ENCODE measurements at places on chromosomes 16 and 17. TPM values are rescaled to one million over a fixed set of nuclear protein-coding genes. Genes with fewer than 3 reads are reported as not detected.
A peak's percentile ranks its signal among the peaks of the same experiment; 100 is the strongest.

TMEM204 gene
- not detected for total RNA-seq

ABI3 gene
- total RNA-seq = 0.31 TPM

DNA sequence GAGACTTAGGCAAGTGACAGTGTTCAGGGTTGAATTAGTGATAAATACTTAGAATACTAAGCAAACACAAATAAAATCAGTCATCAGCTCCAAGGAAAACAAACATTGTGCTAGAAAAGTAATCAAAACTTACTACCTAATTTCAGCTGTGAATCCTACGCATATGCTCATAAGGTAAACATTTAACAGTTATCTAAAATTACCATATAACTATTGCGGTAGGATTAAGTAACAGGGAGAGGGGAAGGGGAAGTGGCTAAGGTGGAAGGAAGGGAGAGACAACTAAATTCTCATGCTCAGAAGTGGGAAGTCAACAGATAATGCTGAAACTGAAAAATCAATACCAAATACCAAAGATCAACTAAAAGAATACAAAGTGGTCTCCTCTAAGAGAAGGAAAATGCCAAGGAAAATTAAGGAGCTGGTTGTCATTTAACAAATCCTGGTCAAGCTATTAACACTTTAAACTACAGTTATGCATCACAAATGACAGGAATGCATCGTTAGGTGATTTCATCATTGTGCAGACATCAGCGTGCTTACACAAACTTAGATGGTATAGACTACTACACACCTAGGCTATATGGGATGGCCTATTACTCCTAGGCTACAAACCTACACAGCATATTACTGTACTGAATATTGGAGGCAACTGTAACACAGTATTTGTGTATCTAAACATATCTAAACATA is 20.0 kb downstream of the USP32 start:
- peaks cover 8% of the 10 kb centered on the region for H3K4me1 ChIP-seq
- H3K4me3 ChIP-seq = no peak overlapping the region
- no peak for DNase-seq
- H3K27me3 ChIP-seq = no peaks in the 10 kb centered on the region
- H3K36me3 ChIP-seq = no peaks in the 10 kb centered on the region
- no peak overlapping the region for H3K27ac ChIP-seq

GRCh38 chr16:10664720-10665126 is 30.0 kb downstream of the TEKT5 start:
- no peak overlapping the region for H3K27ac ChIP-seq
- H3K27me3 ChIP-seq = peaks cover 3% of the 10 kb centered on the region
- H3K36me3 ChIP-seq = no peaks in the 10 kb centered on the region

SLFN13 gene
- 2.7 TPM for total RNA-seq

- H3K4me1 ChIP-seq = peaks cover 20% of the 10 kb centered on the region
- H3K36me3 ChIP-seq = no peaks in the 10 kb centered on the region
- no peaks in the 10 kb centered on the region for H3K27me3 ChIP-seq
- H3K4me3 ChIP-seq = no peak overlapping the region
- peak; percentile 32 for DNase-seq
These were observed 54.4 kb upstream of the PABPN1L start for GRCh38 chr16:88920618-88921590.

DNA sequence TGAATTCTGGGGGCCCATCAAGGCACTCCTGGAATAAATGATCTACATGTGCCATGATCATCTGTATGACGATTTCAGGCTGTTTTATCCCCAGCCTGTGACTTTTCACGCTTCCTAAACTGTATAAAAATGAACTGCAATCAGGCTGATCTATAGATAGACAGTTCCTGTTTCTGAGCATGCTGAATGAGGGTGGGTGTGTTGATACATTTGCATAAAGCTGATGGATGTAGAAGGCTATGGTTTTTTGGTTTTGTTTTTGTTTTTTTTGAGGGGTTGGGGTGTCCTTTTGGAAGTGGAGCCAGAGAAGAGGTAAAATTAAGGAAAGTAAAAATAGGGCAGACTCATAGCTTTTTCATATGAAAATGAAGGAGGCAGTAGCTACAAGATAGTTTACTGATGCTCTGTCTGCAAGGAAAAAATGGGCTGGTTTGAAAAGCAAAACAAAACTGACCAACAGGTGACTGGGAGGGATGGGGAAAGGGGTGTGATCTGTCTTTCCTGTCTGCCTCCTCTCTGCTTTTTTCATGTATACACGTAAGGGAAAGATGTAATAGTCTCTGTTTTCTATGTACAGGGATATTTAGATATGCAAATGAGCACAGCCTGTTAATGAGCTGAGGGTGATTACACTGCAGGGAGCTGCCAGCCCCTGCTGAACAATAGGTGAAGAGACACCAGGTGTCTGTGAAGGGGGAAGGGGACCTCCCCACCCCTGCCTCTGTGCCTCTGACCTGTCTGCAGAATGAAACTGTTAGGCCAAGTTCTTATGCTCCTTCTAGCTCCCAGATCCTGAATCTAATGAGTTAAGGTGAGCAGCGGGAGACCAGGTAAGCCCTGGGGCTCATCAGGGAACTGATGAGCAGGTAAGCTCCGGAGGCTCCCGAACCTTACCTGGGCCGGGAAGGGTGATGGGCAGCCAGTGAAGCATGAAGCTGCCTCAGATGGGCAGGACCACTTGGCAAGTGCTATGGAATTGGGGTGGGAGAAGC is 46.6 kb upstream of the LYRM9 start:
- no peak overlapping the region for H3K27ac ChIP-seq
- DNase-seq = no peak
- H3K4me1 ChIP-seq = no peaks in the 10 kb centered on the region
- H3K4me3 ChIP-seq = no peak overlapping the region

DNA sequence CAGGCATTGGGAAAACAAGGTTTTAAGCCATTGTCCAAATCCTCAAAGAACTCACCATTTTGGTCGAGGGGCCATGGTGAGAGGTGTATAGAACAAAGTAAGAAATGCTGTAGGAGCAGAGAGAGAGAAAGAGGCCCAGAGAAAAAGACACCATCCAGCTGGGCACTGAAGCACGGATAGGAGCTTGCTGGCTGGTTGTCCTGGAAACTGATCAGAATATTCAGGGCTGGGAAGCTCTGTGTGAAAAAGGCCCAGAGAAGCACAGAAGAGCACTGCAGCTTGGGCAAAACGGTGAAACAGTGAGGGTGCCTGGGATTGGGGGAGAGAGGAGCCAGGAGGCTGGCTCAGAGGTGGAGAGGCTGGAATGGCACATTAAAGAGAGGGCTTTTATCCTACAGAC is 16.5 kb downstream of the HS3ST3B1 start:
- no peak for DNase-seq
- H3K4me1 ChIP-seq = peaks cover 19% of the 10 kb centered on the region
- H3K36me3 ChIP-seq = no peaks in the 10 kb centered on the region

DNA sequence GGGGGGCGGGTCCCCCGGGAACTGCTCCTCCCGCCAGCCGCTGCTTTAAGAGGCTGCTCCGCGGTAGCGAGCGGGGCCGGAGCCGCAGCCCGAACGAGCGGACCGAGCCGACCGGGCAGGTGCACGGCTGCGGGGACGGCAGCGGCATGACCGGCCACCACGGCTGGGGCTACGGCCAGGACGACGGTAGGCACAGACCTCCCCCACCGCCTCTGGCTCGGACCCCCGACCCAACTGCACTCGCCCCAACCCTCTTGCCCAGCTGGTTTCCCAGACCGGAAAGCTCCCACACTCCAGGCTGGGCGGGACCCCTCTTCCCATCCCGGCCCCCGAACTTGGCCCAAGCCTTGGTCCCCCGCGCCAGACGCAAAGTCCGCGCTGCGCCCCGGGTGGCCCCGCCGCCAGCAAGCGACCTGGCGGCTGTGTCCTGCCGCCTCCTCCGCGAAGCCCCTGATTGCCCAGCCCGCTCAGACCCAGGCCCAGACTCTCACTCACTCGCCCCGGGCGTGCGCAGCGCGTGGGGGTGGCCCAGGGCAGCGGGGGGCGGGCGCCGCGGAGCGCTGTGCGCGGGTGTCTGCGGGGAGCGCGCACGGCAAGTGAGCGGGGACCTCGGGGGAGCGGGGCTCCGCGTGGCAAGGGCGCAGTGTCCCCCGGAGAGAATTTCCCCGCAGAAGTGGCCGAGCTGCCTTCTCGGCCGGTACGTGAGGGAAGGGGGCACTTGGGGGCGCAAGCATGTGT is at the start of gene CA7:
Gene CA7, plus strand, starts transcription at position 73 of the 738 bp plus-strand sequence. Its CDS starts 74 bp downstream, at position 147.
- peaks cover 39% of the 10 kb centered on the region for H3K27me3 ChIP-seq
- no peaks in the 10 kb centered on the region for H3K36me3 ChIP-seq
- no peak for DNase-seq
- peak within 1 kb of the TSS; percentile 33 for H3K4me3 ChIP-seq
- peaks cover 9% of the 10 kb centered on the region for H3K4me1 ChIP-seq

DNA sequence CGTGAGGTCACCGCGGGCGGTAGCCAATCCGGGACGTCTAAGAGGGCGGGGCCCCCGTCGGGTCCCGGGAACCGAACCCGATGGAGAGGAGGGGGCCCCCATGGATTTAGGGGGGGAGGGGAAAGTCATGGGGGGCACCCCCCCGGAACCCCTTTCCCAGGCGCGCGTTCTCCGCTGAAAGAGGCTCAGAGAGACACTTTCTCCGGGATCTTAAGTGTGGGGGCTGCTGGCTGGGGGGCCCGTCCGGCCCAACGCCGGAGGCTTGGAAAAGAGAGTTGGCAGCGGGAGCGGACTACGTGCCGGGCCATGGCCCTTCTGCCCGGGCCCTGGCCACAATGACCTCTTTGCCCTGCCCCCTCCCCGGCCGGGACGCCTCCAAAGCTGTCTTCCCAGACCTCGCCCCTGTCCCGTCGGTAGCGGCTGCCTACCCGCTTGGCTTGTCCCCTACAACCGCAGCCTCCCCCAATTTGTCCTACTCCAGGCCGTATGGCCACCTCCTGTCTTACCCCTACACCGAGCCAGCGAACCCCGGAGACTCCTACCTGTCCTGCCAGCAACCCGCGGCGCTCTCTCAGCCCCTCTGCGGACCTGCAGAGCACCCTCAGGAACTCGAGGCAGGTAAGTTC is at the start of gene DLX4:
Gene DLX4, plus strand, starts transcription at position 57 of the 626 bp plus-strand sequence. Its CDS starts 279 bp downstream, at position 336.
- DNase-seq = no peak
- H3K36me3 ChIP-seq = no peaks in the 10 kb centered on the region
- peaks cover 97% of the 10 kb centered on the region for H3K27me3 ChIP-seq
- peaks cover 6% of the 10 kb centered on the region for H3K4me1 ChIP-seq

- no peak for DNase-seq
- peak overlapping the region; percentile 65 for H3K27ac ChIP-seq
- peaks cover 5% of the 10 kb centered on the region for H3K36me3 ChIP-seq
- no peaks in the 10 kb centered on the region for H3K27me3 ChIP-seq
- H3K4me3 ChIP-seq = peak overlapping the region; percentile 63
- H3K4me1 ChIP-seq = peaks cover 76% of the 10 kb centered on the region
These were observed 19.9 kb downstream of the GJD3 start for GRCh38 chr17:40344421-40345160.

- H3K4me3 ChIP-seq = no peak overlapping the region
- H3K36me3 ChIP-seq = no peaks in the 10 kb centered on the region
- peaks cover 11% of the 10 kb centered on the region for H3K4me1 ChIP-seq
- no peak for DNase-seq
- H3K27ac ChIP-seq = no peak overlapping the region
These were observed 4.5 kb upstream of the DDX19B start for GRCh38 chr16:70294385-70295025.

DNA sequence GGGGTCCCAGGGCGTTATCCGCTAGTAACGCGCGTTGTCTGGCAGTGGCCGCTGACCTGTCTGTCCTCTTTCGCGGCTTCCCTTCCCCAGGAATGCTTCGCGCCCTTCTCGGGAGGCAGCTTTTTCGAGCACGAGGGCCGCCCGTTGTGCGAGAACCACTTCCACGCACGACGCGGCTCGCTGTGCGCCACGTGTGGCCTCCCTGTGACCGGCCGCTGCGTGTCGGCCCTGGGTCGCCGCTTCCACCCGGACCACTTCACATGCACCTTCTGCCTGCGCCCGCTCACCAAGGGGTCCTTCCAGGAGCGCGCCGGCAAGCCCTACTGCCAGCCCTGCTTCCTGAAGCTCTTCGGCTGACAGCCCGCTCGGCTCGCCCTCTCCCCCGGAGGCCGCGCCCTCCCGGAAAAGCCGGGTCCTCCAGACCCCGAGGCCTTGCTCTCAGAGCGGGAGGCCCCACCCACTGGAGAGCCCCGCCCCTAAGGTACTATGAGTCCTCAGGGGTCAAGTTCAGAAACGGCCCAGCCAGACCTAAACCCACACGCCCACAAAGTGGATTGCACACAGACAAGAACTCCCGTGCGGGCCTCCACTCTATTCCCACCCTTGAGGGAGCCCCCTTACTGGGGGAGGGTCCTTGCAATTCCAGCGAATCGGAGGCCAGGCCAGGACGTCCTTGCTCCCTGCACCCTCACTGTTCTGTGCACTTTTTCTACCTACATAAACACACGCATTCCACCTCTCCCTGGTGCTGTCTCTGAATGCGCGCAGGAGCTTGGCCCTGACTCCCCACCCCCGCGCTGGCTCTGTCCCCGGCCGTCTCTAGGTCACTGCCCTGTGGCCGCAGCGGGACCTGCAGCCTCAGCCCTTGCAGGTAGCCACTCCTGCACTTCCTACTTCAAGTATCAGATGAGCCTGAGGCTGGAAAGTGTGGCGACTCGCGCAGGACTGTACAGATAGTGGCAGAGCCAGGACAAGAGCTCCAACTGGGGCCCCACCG is 5.4 kb upstream of the SLC5A2 start:
- H3K36me3 ChIP-seq = peaks cover 22% of the 10 kb centered on the region
- no peaks in the 10 kb centered on the region for H3K27me3 ChIP-seq
- no peak overlapping the region for H3K4me3 ChIP-seq
- H3K4me1 ChIP-seq = peaks cover 31% of the 10 kb centered on the region
- no peak overlapping the region for H3K27ac ChIP-seq

DNA sequence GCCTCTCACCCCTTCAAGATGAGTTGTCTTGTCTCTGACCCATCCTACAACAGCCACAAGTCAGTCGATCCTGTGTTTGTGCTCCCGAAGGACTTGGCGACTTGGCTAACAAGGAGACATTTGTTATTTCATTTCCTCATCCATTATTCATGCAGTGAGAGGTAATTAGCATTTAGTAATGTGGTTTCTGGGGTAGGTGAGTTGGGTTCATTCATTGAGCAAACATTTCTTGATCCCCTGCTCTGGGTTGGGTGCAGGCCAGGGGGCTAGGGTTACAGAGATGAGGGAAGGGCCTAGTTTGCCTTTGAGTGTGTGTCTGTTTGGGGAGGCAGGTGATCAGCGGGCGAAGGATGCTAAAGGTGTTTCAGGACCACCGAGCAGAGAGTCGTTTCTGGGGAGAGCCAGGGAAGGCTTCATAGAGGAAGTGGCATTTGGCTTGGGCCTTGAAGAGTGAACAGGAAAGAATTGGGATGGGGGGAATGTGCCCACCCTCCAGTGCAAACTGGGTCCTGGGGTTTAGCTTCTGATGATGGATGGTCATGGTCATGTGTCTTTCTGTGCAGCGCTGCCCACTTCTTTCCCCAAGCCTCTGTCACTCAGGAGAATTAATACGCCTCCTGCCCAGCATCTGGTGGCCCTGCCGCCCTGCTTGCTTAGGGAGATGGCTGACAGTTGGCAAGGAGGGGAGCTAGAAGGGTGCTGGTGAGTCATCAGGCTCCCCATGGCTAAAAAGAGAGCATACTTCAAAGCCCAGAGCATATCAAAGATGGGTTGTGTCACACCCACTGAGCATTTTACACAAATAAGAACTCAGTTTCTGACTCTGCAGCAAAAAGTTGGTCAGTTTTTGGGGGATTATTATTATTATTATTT is 38.5 kb downstream of the MSI2 start:
- H3K36me3 ChIP-seq = peaks cover 5% of the 10 kb centered on the region
- H3K4me1 ChIP-seq = peaks cover 37% of the 10 kb centered on the region
- H3K27me3 ChIP-seq = no peaks in the 10 kb centered on the region
- H3K4me3 ChIP-seq = peak overlapping the region; percentile 37
